Fibroblast of villous mesenchyme (primary cell): ENCODE measurements at places on chromosomes 1 and 21. TPM values are rescaled to one million over a fixed set of nuclear protein-coding genes. Genes with fewer than 3 reads are reported as not detected.

Gene SIKE1
- total RNA-seq: 58.0 and 73.8 TPM in 2 replicates

Gene ADAMTS1
- total RNA-seq: 177 and 589 TPM in 2 replicates

Gene FAM3B
- not detected in 2 replicates for total RNA-seq

Gene GSTM1
- total RNA-seq: 0.86 TPM in 1 of 2 replicates, not detected in the other

Gene RGS4
- total RNA-seq: 63.9 and 78.0 TPM in 2 replicates

Gene EPHA10
- under 0.01 TPM in 1 of 2 replicates, not detected in the other for total RNA-seq

Gene UMODL1
- total RNA-seq: under 0.01 TPM in 1 of 2 replicates, not detected in the other

Gene OR10Z1
- total RNA-seq: not detected in 2 replicates

Gene SLC6A9
- total RNA-seq: 11.7 and 15.1 TPM in 2 replicates

Gene TATDN3
- 10.6 and 15.5 TPM in 2 replicates for total RNA-seq

Gene DVL1
- total RNA-seq: 69.5 and 70.9 TPM in 2 replicates

Gene KPRP
- not detected in 2 replicates for total RNA-seq

Gene DIO1
- total RNA-seq: not detected in 2 replicates

Gene SLC30A2
- total RNA-seq: not detected in 2 replicates

Gene HSPA6
- total RNA-seq: under 0.01 TPM in 2 replicates

Gene CNR2
- not detected in 2 replicates for total RNA-seq

Gene NBPF6
- total RNA-seq: under 0.01 TPM in 1 of 2 replicates, not detected in the other

Gene UTS2
- total RNA-seq: not detected in 2 replicates

Gene ACTA1
- total RNA-seq: not detected in 2 replicates

Gene SPRR1B
- total RNA-seq: not detected in 2 replicates

Gene MATN1
- not detected in 2 replicates for total RNA-seq

Gene LRRN2
- under 0.01 TPM in 1 of 2 replicates, not detected in the other for total RNA-seq

Gene SYDE2
- total RNA-seq: 24.2 and 27.6 TPM in 2 replicates

Gene GSTM5
- total RNA-seq: 5.8 and 9.1 TPM in 2 replicates

Gene CR1L
- total RNA-seq: not detected in 2 replicates

Gene MAP1LC3C
- under 0.01 TPM in 2 replicates for total RNA-seq

Gene AMY1A
- not detected in 2 replicates for total RNA-seq

Gene CRYBG2
- total RNA-seq: not detected in 2 replicates

Gene CELA3A
- total RNA-seq: not detected in 2 replicates

Gene SH3GLB1
- total RNA-seq: 44.5 and 47.9 TPM in 2 replicates

Gene RAB42
- 3.9 and 5.2 TPM in 2 replicates for total RNA-seq

Gene KRTAP21-2
- not detected in 2 replicates for total RNA-seq

Gene MORC3
- 39.0 and 56.1 TPM in 2 replicates for total RNA-seq

Gene CBR3
- 12.1 and 13.2 TPM in 2 replicates for total RNA-seq

Gene FCRL6
- total RNA-seq: not detected in 2 replicates

Gene NES
- total RNA-seq: 66.4 and 66.9 TPM in 2 replicates
